ENCODE measurements at places on chromosomes 1 and 21.
A peak's percentile ranks its signal among the peaks of the same experiment; 100 is the strongest.

DNA sequence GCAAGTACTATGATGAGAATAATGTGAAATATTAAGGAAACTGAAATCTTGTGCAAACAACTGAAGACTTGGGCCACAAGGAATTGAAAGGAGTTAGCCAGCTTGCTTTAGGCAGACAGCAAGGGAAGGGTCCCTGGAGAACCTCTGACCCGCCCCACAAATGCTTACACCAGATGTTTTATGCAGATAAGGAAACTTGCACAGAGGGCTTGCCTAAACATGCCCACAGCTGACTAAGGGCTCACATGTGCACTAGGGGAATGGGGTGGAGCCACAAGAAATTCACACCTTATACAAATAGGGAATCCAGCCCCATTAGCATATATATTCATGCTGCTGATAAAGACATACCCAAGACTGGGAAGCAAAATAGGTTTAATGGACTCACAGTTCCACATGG, 86.1 kb upstream of the CYYR1 start:
- no peak for DNase-seq

- no peak for DNase-seq
Observed at GRCh38 chr1:199394856-199395255, 632.7 kb upstream of the NR5A2 start.

DNA sequence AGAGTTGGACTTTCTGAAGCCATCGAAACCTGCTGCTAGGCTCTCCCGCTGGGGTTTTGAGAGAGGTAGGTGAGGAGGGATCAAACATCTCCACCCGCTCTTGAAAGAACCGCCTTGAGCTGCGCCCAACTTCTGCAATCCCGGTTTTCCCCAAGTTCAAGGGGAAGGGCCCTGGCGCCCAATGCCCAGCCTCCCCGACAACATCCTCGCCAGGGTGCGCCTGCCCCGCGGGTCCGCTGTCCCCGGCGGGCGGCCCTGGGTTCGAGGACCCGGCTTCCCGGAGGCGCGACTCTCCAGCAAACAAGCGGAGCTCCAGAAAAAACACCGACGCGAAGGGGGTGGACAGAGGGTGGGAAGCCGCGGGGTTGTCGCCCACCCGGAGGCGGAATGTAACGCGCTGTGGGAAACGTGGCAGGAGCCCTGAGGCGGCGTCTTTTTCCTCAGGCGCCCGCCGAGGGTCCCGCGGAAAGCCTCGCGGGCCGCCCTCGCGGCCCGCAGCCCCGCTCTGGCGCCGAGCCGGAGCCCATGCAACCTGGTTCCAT, 607 bp downstream of the BTG3 start:
- peak; percentile 56 for DNase-seq

- no peak for DNase-seq
Observed at GRCh38 chr1:98340511-98340910, 321.0 kb upstream of the SNX7 start.

DNA sequence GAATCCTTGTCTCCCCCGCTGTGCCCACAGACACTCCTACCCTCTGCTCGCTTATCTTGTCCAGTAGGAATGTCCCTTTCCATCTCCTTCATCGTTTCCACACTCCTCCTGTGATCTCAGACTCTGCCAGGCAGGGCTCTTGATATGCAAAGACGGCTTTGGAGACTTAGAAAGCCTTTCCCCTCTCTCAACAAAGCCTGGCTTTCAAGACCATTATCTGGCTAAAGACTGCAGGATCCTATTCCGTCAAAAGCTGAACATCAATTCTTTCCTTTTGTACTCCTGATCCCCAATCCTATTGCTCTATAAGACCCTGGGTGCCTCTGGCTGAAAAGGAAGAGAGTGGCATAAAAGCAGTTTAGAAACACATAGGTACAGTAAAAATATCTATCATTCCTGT, 63.9 kb downstream of the SDC3 start:
- DNase-seq = no peak

GRCh38 chr1:240149484-240150094, 57.9 kb downstream of the FMN2 start:
- DNase-seq = no peak

DNA sequence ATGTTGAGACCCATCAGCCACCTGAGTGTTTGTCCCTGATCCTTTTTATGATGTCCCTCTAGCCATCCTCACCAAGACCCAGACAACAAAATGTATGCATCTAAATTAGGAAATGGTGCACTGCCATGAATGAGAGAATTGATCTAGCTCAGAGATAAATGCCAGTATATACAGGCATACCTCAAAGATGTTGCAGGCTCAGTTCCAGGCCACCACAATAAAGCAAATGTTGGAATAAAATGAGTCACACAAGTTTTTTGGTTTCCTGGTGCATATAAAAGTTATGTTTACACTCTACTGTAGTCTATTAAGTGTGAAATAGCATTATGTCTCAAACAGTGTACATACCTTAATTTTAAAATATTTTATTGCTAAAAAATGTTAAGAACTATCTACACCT, 63.9 kb downstream of the CHIA start:
- no peak for DNase-seq

DNA sequence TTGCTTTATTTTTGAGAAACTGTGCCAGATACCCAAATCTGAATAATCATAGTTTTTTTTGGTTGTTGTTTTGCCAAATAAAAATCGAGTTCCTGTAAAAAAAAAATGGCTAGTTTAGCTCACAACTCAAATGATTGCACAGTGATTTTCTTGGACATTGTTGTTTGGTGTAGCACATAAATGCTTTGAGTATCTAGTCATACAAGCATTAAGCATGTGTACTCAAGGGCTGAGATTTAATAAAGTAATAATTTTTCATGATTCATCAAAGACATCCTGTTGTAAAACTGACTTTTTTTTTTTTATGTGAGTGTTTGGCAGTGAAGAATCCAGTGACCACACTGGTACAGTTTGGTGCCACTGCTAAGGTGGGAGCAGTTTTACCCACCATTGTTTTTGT, 18.8 kb downstream of the ITSN1 start:
- DNase-seq = no peak

GRCh38 chr1:69459244-69459643, 108.5 kb upstream of the LRRC7 start:
- no peak for DNase-seq

- no peak for DNase-seq
Observed at GRCh38 chr1:20935717-20936116, 148.6 kb upstream of the HP1BP3 start.

DNA sequence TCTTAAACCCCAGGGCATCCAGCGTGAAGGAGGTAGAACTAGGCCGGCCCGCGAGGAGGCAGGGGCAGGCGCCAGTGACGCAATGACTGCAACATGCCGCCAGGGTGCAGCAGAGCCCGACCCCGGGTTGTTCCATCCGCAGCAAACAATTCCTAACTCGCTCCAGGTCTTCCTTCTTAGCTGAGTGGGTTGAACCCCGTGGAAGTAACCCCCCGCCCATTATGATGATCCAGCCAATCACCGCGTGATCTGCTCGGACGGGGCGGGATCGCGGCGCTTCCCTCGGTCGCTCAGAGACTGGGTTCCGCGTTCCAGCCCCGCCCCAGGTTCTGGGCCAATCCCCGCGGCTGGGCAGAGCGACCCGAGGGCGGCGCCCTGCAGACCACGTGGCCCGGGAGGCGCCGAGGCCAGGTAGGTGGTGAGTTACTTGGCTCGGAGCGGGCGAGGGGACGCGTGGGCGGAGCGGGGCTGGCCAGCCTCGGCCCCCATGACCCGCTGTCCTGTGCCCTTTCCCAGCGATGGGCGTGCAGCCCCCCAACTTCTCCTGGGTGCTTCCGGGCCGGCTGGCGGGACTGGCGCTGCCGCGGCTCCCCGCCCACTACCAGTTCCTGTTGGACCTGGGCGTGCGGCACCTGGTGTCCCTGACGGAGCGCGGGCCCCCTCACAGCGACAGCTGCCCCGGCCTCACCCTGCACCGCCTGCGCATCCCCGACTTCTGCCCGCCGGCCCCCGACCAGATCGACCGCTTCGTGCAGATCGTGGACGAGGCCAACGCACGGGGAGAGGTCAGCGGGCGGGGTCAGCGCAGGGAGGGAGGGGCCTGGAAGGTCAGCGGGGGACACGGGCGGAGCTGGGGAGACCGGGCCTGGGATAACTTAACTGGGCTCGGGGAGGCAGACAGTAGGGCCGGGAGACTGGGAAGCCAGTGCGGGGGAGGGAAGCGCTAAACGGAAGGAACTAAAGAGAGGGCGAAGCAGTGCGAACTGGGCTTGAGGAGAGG, at the start of gene DUSP23:
Gene DUSP23 (plus strand): TSS at position 380 of the 1,000 bp plus-strand sequence. CDS start 139 bp downstream, at position 519.
- DNase-seq = peak; percentile 98

GRCh38 chr1:13443335-13443979, 33.2 kb downstream of the PRAMEF20 start:
- DNase-seq = no peak

DNA sequence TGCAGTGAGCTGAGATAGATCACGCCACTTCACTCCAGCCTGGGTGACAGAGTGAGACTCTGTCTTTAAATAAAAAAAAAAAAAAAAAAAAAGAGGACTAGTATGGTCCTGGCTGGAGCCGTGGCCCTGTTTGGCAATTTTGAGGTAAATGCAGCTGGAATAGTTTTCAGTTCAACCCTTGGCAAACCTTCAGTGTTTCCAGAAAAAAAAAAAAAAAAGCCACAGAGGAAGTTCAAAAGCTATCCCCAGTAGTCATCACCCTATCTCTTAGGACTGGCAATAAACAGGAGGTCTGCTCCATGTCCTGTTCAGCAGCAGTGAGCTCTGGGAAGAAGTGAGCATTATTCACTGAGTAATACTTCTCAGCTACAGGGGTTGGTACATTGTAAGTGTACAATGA, 56.8 kb upstream of the ERRFI1 start:
- no peak for DNase-seq

DNA sequence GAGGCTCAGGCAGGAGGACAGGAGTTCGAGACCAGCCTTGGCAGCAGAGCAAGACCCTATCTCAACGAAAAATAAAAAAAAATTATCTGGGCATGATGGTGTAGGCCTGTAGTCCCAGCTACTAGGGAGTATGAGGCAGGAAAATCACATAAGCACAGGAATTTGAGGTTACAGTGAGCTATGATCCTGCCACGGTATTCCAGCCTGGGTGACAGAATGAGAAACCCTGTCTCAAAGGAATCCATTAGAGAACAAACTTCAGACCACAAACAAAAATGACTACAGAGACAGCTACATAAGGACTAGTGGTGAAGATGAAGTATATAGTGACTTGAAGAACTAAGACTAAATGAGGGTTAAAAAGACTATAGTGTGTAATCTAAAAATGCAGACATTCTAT, 233.1 kb downstream of the RERE start:
- DNase-seq = no peak

DNA sequence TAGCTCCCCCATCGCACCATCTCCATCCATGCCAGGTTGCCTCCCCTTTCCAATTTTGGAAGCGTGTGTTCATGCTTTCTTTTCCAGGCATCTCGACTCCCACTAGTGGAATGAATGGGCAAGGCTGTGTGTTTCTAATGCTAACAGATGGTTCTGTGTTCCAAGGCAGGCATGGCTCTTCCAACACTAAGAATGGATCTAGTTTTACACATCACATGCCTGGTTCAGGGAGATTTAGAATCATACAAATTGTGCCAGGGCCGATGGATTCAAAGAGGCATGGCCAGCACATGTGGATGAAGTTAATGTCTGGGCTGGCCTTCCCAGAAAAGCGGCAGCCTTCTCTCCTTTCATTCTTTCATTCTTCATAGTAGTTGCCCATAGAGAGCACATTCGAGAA, 438.7 kb downstream of the PRDM2 start:
- DNase-seq = peak; percentile 77

DNA sequence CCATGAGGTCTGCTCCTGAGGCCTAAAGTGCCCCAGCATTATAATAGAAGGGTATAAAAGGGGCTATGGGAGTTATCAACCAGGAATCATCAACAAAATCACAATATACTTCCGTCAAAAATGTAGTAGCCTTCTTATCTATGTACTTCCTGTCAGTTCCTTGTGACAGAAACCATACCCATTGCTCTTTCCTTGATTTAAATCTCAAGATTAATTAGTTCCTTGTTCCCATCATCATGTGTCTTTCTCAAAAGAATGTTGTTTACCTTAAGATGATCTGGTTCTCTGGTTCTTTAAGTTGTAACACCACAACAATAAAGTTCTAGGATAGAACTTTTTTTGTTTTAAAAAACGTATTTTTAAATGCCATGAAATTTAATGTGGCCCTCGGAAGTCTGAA, 833.3 kb downstream of the LTN1 start:
- no peak for DNase-seq

DNA sequence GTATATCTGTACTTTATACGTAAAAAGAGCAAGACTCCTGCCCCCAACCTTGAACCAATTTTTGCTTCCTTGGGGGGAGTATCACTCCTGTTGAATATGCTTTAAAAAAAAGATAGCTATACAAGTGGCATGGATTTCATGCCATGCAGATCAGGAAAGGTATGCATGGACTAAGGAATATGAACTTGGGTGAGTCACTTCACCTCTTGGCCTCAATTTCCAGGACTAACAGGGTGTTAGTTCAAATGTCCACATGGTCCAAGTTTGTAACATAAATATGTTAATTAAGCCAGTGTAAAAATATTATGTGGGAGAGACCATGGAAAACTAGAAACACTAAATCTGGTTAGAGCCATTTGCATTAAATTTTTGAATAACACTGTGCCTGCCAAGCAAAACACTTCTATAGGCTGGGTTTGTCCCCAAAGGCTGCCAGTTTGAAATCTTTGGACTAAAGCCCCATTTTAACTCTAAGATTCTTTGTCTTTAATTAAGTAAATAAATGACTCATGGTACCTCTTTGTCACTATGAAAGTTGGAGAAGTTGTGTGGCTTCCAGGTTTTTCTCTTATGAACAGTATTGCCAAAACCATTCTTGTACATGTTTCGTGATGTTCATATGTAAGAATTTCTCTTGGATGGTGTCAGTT, 33.1 kb downstream of the FAM177B start:
- no peak for DNase-seq

- no peak for DNase-seq
Observed at GRCh38 chr1:17857996-17858395, 102.9 kb downstream of the ACTL8 start.

GRCh38 chr1:180265871-180266270, 35.8 kb downstream of the LHX4 start:
- no peak for DNase-seq

DNA sequence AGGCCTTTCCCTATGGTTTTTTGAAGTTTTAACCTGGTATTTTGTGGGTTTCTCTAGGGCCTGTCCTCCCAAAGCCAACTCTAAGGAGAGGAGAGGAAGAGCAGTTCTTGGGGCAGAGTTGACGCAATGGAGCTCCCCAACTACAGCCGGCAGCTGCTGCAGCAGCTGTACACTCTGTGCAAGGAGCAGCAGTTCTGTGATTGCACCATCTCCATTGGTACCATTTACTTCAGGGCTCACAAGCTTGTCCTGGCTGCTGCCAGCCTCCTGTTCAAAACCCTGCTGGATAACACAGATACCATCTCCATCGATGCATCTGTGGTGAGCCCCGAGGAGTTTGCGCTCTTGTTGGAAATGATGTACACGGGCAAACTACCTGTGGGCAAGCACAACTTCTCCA, 38.2 kb downstream of the ZBTB40 start:
- no peak for DNase-seq

GRCh38 chr1:241857131-241857530, 9.1 kb downstream of the EXO1 start:
- DNase-seq = no peak
